LHCN-M2 (cell line): ENCODE measurements at places on chromosomes 5 and 9. TPM values are rescaled to one million over a fixed set of nuclear protein-coding genes. Genes with fewer than 3 reads are reported as not detected.

CYLC2 gene
- not detected in 2 replicates for total RNA-seq

GRCh38 chr9:19934301-19934871, 145.5 kb upstream of the SLC24A2 start:
- peak; percentile 68 for DNase-seq

DNA sequence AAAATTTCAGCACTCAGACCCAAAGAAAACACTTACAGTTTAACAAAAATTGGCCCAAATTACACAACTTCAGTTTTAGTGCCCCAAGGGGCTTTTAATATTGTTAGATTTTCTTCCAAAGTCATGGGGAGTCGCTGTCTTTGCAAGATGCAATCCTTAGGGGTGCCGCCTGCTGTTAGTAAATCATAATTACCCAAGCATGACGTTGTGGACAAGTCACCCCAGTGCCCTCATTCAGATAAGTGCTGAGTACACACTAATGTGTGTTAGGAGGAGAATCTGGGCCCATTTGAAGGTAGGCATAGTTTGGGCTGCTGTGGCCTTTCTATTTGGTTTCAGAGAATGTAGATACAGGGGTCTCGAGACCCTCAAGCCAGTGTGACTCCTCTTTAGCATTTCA, 138.1 kb downstream of the SV2C start:
- no peak for DNase-seq

DNA sequence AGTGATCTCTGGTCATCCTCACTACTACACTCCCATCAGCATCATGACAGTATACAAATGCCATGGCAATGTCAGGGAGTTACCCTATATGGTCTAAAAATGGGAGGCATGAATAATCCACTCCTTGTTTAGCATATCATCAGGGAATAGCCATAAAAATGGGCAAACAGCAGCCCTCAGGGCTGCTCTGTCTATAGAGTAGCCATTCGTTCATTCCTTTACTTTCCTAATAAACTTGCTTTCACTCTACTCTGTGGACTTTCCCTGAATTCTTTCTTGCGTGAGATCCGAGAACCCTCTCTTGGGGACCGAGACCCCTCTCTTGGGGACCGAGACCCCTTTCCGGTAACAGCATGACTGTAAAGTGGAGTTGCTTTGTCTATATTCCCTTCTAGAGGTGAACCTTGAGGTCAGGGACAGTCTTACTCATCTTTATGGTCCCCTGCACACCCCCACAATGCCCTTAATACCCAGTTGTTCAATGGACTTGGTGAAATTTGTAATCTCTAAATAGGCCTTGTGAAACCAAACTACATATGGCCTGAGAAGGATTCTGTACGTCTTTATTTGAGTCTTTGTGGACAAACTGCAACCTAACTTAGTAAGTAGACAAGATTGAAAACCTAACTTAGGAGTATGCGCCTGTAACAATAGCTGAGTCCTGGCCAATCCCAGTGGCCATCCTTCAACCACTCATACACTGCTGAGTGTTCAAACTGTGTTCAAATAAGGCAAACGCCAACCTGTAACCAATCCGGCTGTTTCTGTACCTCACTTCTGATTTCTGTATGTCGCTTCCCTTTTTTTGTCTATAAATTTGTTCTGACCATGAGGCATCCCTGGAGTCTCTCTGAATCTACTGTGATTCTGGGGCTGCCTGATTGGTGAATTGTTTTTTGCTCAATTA, 32.3 kb upstream of the UBTD2 start:
- no peak for DNase-seq

GPR150 gene
- total RNA-seq, result 1.3 and 1.6 TPM in 2 replicates

- DNase-seq, result no peak
Observed at GRCh38 chr5:2549900-2550299, 201.6 kb downstream of the IRX2 start.

SLC36A2 gene
- total RNA-seq, result not detected in 2 replicates

SPATA31A3 gene
- not detected in 2 replicates for total RNA-seq

GRCh38 chr5:76855961-76856360, 6.1 kb downstream of the S100Z start:
- no peak for DNase-seq

RNF38 gene
- total RNA-seq, result 10.3 and 13.5 TPM in 2 replicates

DNA sequence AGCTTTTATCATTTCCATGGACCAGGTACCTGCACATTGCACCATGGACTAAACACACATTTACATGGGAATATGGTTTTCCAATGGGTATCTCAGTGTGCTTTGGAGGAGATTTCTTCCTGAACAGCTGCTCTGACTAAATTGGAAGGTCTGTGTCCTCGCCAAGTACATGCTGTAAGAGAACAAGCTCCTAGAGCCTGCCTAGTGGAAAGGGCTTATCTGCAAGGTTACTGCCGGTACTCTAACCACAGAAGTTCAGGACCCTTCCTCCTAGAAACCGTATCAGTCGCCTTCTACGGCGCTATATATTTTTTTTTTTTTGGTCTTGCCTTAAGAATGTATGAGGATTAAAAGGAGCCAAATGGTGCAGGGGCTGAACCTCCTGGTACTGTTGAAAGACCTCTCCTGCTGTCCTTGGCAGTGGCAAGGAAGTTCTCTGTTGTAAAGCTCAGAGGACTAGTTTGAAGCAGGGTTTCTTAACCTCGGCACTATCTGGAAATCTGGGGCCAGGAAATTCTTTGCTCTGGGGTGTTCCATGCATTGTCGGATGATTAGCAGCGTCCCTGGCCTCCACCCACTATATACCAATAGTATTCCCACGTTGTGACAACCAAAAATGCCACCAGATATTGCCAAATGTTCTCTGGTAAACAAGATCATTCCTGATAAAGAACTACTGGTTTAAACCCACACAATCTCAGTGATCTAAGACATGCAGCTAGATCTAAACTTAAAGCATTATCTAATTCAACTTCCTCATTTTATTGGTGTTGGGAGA, 107.4 kb downstream of the FBXO38 start:
- no peak for DNase-seq

DNA sequence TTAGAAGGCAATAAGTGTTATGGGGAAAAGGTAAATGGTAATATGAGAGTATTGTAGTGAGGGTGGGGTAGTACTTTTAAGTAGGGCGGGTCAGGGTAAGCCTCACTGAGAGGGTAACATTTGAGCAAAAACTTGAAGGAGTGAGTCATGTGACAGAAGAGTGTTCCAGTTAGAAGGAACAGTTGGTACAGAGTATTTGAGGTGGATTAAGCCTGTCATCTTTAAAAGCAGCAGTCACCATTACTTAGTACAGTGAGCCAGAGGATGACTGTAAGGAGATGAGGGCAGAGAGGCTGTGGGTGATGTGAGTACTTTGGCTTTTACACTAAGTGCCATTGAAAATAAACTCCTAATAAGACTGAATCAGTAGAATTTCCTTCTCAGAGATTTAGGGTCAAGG, 54.8 kb downstream of the UBAP1 start:
- peak; percentile 86 for DNase-seq
